ENCODE measurements at places on chromosomes 1 and 21.

- DNase-seq = no peak
Observed at GRCh38 chr1:234875328-234875952, 253.2 kb downstream of the TOMM20 start.

- no peak for DNase-seq
Observed at GRCh38 chr1:14263225-14263624, 335.3 kb upstream of the KAZN start.

GRCh38 chr1:101406271-101406670 is 169.5 kb downstream of the S1PR1 start:
- DNase-seq = no peak

GRCh38 chr1:167109125-167109524 is 15.2 kb downstream of the STYXL2 start:
- no peak for DNase-seq

DNA sequence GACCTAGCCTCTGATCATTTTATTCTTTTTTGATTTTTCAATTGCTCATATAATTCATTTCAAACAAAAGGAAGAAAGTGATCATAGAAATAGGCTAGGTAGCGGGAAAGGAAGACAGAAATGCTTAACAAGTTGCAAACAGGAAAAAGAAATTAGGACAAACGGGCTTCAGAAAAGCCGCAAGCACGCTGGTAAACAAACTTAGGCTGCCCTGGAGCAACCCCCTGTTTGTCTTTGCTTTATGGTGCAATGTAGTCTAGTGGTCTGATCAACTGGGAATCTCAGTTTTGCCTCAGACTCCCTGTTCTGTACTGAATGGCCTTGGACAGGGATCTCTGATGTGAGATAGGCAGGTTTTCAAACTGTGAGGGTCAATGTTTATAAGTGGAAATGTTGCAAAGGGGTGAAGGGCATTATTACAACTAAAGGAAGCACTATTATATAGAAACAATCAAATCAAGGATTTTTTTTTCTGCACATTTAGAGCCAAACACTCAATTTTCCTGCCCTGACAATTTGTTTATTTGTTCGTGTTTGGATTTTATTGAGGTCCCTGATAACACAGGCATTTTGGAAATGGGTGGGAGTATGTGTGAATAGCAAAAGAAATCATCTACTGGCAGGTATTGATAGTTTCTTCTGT is 146.8 kb upstream of the NRIP1 start:
- DNase-seq = no peak

- DNase-seq = no peak
Observed at GRCh38 chr21:41775149-41775472, 8.3 kb upstream of the RIPK4 start.

DNA sequence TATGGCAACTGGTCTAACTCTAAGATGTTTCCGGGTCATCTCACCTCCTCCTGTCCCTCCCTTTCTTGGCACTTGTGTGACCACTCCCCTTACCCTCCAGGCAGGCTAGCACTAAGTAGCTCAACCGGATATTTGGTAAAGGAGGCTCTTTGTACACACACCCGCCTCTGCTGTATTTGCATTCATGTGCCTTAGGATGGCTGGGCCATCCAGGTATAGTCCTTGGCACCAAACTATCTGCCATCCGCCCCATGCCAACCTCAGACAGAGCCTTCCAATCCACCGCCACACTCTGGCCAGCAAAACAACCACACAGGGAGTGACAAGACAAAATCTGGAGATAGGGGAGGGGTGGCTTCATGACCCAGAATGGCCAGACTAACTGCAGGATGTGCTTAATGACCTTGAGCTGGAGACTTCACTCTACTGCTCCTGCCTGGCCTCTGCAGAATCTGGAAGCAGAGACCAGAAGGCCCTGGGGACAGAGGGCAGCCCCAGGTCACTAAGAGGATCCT is 59.5 kb downstream of the CDK18 start:
- DNase-seq = no peak

DNA sequence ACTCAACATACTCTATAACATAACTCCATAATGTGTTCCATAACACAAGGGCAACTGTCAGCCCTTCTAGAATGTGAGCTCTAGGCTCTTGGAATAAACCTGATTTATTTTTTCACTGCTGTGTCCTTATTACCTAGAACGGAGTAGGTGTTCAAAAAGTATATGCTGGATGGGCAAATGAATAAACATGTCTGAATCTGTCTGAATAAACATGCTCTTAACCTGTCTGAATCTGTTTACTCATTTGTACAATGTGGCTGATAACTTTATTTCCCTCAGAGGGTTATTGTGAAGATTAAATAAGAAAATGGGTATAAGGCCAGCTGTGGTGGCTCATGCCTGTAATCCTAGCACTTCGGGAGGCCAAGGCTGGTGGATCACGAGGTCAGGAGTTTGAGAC is 42.3 kb downstream of the AZIN2 start:
- DNase-seq = no peak

DNA sequence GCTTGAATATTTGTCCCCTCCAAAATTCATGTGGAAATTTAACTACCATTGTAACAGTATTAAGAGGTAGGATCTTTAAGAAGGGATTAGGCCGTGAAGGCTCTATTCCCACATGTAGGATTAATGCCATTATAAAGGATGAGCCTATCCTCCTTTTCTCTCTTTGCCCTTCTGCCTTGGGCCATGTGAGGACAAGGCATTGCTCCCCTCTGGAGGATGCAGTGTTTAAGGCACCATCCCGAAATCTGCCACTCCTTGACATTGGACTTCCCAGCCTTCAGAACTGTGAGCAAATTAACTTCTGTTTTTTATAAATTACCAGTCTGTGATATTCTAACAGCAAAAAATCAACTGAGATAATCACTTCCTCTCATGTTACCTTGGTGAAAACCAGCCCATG is 124.4 kb downstream of the TOMM20 start:
- DNase-seq = no peak

- DNase-seq = no peak
Observed at GRCh38 chr1:69328186-69328585, 239.5 kb upstream of the LRRC7 start.

GRCh38 chr1:15341634-15342407 is 67.9 kb upstream of the EFHD2 start:
- no peak for DNase-seq

DNA sequence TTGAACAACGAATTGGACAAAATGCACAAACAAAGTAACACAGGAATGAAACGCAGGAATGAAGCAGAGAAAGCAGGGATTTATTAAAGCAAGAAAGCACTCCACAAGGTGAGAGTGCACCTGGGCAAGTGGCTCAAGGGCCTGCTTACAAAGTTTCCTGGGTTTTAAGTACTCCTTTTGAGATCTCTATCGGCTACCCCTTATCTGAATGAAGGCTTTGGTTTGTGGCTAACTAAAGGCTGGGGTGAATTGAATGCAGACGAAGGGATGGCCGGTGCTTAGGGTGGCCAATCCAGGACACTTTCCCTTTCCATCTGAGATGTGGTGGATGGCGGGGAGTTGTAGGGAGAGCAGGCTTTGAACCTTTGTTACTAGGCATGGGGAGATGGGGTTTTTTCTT is 151.4 kb upstream of the KIAA0040 start:
- DNase-seq = no peak

All from stimulated activated CD8-positive, alpha-beta memory T cell treated with anti-CD3 and anti-CD28 coated beads, Interleukin-4, amount 100 ng/mL, for 1 hour (primary cell).